Stimulated activated CD8-positive, alpha-beta memory T cell treated with anti-CD3 and anti-CD28 coated beads, Interleukin-4, amount 100 ng/mL, for 1 hour (primary cell): ENCODE measurements at places on chromosomes 13 and 19.

DNA sequence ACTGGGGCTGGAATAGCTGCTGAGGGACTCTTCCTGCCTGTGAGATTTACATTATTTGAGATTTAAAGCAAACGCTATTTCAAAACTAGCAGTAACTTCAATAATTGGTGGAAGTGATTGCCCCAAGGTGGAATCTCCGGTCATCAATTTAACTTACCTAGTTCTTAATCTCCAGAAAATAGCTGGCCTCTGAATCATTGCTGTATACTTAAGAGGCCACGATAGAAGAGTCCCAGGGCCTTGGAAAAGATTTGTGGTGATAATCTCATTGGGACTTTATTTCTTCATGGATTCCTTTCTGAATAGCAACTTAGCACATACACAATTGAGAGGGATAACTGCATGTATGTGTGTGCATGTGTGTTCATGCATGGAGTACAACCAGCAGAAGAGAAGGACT, 120.2 kb downstream of the DNAJC15 start:
- DNase-seq: no peak

GRCh38 chr13:76813000-76813691, 73.1 kb downstream of the KCTD12 start:
- no peak for DNase-seq

GRCh38 chr13:74838096-74838495, 643.9 kb downstream of the TBC1D4 start:
- no peak for DNase-seq

DNA sequence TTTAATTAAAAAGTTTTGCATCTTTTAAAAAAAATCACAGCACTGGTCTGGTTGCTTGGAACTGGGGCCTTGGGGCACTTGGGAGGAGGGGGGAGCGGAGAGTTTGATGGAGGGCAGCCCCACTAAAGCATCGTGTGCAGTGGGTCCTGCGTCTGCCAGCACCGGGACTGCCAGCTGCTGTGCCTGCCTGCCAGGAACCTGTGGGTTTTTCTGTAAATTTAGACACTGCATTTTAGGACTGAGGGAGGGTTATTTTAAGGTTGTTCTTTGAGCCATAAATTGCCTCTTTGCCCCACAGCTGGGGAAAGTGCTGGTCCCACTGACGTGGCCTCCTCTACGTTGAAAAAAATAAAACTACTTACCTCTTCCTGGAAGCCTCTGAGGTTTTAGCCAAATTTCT, 2.9 kb downstream of the KLF2 start:
- no peak for DNase-seq

DNA sequence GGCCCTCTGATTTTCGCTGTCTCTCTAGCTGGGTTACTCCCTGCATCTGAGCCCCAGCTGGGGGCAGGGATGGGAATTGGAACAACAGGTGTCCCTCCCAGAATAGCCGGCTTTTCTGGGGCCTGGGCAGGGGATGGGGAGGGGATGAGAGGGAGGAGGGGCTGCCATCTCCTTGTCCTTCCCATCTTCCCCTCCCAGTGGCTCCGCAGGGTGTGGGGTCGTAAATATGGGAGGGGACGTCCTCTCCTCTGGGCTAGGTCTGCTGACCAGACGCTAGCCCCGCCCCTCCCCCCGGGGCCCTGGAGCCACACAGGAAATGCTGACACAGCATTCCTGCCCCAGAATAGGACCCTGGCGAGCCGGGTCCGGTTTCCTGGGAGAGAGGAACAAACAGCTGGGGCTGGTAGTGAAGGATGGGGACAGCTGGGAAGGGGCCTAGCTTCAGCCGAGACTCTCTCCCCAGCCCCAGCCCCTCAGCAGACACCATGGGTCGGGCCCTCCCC, 1.1 kb downstream of the RYR1 start:
- DNase-seq: no peak

GRCh38 chr19:29963576-29963975, 21.5 kb downstream of the URI1 start:
- no peak for DNase-seq

- no peak for DNase-seq
Observed at GRCh38 chr13:114120591-114121011, 11.8 kb downstream of the RASA3 start.

DNA sequence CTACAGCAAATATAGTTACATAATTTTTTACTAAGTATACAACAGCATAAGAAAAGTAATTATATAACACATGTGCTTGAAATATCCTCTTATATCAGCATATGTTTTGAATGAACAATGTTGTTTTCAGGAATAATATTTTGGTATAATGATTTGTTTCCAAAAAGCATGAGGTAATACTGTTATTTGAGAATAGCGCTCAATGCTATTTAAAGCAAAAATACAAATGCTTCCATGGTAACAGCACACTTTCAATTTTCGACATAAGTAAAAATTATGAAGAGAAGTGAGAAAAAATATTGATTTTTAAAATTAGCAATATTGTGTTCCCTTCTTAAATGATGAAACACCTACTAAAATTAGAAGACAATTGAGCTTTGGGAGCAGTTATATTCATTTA, 715.9 kb upstream of the ATXN8OS start:
- no peak for DNase-seq

DNA sequence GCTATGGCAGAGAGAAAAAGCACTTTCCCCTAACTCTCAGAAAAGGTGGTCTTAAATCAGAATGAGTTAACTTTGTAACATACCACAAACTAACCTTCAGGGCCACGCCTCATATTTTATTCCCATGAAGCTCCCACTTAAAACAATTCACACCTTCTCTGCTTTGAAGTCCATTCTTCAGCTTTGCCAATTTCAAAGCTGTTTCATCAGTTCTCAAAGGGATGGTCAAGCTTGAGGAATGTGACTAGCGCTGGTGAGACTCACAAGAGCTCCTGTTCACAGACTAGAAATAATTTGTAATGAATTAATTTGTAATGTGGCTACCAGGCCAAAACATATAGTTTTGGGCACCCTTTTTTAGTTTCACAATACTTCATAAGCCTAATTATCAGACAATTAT, 68.2 kb downstream of the STK24 start:
- no peak for DNase-seq

- no peak for DNase-seq
Observed at GRCh38 chr19:49812452-49812996, 568 bp downstream of the FUZ start.

DNA sequence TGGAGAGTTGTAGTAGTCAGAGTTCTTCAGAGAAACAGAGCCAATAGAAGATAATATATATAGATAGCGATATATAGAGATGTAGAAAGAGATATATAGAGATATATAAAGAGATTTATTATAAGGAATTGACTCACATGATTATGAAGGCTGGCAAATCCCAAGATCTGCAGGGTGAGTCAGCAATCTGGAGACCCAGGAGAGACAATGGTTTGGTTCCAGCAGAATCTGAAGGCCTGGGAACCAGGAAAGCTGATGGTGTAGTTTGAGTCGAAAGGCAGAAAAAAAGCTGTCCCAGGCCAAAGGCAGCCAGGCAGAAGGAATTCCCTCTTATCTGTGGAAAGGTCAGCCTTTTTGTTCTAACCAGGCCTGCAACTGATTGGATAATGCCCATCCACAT, 194.1 kb downstream of the NUFIP1 start:
- DNase-seq: no peak

DNA sequence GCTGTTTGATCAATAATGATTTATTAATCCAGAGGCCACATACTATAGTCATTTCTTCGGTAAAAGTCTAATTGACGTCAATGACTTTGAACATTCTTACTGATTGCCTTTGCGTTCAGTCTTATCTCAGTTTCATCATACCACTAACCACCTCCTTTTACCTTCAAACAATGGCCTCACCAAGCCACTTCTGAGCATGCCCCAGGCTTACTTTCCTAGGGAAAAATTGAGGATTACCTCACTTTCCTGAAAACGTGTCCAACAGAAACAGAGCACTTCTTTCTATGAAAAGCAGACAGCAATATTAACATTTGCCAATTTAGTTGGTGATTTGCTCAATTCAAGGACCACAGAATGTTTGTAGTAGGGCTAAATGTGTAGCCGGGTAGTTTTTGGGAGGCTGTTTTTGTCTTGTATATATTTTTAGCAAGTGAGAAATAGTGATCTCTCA, 157.6 kb downstream of the KLF5 start:
- DNase-seq: no peak

- DNase-seq: no peak
Observed at GRCh38 chr19:49712397-49712859, 21.5 kb downstream of the CPT1C start.

- no peak for DNase-seq
Observed at GRCh38 chr13:43307921-43308433, 284.6 kb downstream of the DNAJC15 start.

DNA sequence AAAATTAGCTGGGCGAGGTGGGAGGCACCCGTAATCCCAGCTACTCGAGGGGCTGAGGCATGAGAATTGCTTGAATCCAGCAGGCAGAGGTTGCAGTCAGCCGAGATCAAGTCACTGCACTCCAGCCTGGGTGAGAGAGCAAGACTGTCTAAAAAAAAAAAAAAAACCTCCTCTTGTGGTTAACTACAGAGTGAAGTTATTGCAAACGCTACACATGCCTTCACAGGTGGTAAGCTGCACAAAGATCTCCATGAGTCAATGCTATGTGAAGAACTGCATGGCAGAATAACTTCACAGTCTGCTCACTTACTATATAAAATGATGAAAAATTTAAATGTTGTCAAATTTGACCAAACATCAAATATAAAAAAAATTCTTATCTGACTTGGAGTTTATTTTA, 436.8 kb downstream of the FGF14 start:
- no peak for DNase-seq

- no peak for DNase-seq
Observed at GRCh38 chr13:94703721-94704314, 8.5 kb downstream of the SOX21 start.

DNA sequence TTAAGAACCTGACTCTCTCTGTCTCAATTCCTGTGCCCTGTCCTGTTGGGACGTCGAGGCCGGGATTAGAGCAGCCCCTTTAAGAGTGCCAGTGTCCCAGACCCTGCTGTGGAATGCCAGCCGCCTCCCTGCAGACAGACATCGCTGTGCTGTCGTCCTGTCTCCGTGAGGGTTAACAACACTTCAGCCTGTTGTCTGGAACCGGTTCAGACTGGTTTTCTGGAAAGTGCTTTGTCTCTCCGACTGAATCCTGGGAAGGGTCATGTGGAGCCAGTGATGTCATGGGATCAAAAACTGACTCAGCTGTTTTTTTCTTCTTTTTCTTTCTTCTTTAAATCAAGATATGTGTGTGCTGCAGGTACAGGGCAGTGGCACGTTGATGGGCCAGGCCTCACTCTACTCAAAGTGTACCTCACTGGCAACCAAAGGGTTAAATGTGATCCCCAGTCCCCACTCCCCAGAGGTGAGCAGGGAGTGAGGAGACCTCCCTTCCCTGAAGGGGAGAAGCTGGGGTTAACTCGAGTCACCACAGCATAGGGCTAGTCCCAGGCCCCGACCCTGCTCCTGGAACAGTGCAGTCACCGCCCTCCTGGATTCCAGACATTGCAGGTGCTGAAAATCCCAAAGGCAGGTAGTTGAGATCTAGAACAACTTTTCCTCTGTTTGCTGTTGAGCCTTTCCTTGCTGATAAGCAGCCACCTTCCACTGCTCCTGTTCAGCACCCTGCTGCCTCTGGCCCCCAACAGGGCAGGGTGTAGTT, 50.8 kb downstream of the TSSK6 start:
- DNase-seq: no peak

DNA sequence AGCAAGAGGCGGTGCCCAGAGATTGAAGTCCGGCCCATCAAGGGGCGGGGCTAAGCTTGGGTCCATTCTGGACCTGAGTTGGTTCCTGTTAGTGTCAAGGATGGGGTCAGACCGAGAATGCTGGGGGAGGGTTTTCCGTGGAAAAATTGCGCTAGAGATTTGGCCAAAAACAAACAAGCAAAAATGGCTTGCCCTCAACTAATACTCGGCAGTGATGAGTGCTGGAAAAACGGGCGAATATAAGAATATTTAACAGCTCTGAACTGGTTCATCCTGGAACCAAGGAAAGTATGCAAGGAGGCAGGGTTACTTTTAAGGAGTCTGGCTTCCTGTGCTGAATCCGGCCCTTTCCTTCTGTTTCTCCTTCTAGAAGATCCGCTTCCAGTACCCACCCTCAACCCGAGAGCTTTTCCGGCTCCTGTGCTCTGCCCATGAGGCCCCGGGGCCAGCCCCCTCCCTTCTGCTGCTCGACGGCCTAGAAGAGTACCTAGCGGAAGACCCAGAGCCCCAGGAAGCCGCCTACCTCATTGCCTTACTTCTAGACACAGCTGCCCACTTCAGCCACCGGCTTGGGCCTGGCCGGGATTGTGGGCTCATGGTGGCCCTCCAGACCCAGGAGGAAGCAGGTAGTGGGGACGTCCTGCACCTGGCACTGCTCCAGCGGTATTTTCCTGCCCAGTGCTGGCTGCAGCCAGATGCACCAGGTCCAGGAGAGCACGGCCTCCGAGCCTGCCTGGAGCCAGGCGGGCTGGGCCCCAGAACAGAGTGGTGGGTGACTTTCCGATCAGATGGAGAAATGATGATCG, 880 bp downstream of the SWSAP1 start:
- peak; percentile 17 for DNase-seq

GRCh38 chr13:95865080-95865615, 188.1 kb downstream of the UGGT2 start:
- DNase-seq: no peak
